Heart right ventricle (tissue), 16 donors: ENCODE measurements at places on chromosomes 7 and 10. TPM values are rescaled to one million over a fixed set of nuclear protein-coding genes. Genes with fewer than 3 reads are reported as not detected.

DNA sequence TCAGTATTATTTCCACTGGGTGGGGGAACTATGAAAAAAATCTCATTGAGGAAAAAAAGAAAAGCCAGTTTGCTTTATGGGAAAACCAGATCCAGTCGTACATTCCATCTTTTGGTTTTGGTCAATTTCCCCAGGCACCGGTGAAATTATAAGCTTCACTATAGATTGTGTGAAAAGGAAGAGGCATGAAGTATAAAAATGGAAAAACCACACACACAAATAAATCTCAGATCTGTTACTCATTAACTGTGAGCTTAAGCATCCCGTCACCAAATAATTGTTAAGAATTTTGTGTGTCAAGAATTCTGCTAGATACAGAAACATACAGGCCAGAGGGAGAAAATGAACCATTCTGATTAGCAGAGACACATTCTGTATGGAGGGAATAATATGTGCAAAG, 405.5 kb upstream of the CELF2 start:
- no peak for DNase-seq

DNA sequence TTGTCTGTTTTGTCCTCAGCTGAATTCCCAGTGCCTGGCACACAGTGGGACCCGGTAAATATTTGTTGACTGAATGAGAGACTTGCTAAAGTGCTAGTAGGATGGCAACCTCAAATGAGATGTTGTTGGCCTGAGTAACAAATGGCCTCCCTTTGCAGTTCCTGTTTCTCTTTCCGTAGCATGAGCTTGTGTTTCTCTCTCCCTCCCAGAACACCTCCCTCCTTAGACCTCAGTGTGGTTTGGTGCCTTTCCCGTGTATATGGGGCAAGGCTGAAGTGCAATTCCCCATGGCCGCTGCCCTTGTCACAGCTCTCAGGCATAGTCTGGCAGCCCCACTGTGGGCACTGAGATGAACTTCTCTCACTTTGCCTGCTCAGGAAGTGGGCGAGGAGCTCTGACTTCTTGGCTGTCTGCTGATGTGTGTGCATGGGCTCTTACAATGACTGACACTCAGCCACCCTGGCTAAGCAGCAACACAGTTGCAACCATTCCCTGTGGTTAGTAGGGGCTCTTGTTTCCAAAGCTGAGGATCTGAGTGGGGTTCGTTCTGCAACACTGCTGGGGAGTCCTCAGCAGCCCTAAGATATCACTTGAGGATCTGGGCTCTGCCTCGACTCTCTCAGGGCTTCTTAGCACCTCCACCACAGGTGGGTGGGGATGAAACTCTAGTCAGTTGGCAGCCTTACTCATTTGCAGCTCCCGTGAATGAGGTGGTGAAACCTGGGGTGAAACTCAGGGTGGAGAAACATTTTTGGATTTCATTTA, 136.1 kb downstream of the ICA1 start:
- no peak for DNase-seq

The NACAD gene
- 8.6 TPM for total RNA-seq

- no peak for DNase-seq
Measured at GRCh38 chr10:48946332-48946731, 6.7 kb upstream of the LRRC18 start.

The IGF2BP3 gene
- not detected for total RNA-seq

GRCh38 chr7:30430276-30430675, 48.3 kb downstream of the NOD1 start:
- DNase-seq, result no peak

The PRLHR gene
- total RNA-seq, result not detected

GRCh38 chr10:5068274-5068984, 25.8 kb upstream of the AKR1C3 start:
- DNase-seq, result no peak

DNA sequence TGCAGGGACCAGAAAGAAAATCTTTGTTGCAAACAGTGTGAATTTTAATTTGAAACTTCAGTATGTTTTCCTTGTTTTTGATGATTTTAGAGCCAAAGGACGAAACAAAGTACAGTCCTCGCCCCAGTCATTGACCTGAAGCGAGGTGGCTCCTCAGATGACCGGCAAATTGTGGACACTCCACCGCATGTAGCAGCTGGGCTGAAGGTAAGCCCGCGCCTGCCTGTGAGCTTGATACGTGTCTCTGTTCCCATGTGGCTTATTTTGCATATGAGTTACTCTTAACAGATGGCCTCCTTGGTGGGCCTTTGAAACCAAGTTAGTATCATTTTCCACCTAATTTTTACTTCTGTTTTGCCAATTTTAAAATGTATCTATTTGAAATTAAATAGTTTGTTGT, 12.3 kb downstream of the RBM17 start:
- no peak for DNase-seq

The ASB4 gene
- total RNA-seq, result 4.6 TPM

DNA sequence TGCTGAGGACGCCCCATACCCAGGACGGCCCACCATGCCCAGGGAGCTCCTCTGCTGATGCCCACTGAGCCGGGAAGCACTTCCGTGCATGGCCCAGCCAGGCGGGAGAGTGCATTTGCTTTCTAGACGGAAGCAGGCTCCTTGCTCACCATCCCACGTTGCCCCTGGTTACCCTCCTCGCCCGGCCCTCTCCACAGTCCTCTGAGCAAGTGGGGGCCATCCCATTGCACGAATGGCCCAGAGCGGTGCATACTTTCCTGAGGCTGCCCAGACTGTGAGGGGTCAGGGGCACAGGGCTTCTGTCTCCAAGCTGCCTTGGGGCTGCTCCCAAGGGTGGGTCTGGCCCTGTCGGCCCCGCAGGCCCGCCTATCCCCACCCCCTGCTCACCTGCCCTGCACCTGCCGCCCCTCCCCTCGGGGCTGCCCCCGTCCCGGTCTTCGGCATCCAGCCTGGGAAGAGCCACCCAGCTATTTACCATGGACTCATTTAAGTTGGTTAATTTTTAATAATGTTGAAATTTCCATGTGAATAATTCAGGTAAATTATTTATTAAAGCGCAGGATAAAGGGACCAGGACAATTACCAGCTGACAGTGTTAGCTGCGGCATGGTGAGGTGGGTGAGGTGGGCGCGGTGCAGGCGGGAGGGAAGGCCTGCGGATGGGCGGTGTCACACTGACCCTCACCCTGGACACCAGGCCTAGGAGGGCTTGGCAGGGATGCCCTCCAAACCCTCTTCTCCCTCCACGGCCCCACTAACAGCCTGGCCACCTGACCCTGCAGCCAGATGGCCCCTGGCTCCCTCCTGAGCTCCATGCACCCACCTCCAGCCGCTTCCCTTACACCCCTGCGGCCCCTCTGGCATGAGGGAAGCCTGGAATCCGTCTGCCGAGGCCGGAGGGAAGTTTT, 104.4 kb downstream of the MICALL2 start:
- DNase-seq, result no peak

The GRM8 gene
- not detected for total RNA-seq

DNA sequence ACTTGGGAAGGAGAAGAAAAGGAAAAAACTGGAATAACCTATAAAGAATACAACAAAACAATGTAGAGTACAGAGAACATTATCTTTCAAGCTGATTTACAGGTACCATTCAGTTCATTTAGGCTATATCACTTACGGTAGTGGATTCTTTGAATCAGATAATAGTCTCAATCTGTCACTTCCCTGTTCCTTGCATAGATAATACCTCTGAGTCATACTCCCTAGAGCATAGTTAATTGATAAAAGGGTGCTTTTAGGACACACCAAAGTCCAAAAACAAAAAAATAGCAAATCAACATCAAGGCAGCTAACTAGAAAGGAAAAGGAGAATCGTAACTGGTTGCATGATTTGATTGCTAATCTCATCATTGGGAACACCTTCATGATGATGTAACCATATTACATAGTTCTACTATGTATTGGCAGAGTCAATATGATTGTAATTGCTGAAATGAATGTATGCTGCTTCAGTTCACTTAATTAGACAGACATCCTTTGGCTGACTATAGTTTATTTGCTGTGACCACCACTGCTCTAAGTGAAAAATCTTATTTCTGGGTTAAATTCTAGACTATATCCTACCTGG, 844.4 kb downstream of the GATA3 start:
- no peak for DNase-seq

DNA sequence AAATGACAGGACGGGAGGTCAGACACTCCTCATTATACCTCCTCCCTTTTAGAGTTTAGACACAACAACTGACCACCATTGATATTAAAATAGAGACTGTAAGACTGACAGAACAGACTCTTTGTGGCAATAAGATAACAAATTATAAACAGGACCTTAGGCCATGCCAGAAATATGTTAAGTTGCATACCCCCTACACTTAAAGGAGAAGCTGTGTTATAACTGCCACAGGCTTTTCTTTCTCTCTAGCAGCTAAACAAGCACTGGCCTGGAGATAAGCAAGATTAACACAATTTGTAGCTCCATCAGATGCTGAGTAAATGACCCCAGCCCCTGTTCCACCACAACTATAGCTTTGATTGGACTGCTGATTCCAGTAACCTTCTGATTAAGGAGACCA, 10.5 kb upstream of the UNC5B start:
- DNase-seq, result no peak
